ENCODE measurements at places on chromosomes 7 and 10. TPM values are rescaled to one million over a fixed set of nuclear protein-coding genes. Genes with fewer than 3 reads are reported as not detected.

- DNase-seq = no peak
Observed at GRCh38 chr10:8511026-8511425, 456.5 kb downstream of the GATA3 start.

- no peak for DNase-seq
Observed at GRCh38 chr7:40720416-40720815, 585.6 kb downstream of the SUGCT start.

DNA sequence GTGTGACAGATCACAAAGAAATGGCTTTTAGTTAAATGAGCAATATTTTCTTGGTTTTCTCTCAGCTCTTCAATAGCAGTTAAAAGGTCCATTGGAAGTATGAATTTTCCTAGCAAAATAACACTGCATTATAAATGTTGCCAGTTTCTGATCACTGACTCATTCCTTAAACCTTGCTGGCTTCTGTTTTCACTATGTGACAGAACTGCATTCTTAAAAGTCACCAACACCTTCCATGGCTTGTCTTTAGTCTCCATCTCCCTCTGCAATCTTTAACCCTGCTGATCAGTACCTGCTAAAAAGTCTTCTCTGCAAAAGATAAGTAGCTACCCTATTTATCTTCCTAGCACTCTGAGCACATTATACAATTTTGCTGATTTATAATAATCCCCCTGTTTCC lies 405.0 kb upstream of the LRRN3 start:
- DNase-seq = no peak

- no peak for DNase-seq
Observed at GRCh38 chr7:155066417-155066950, 3.6 kb upstream of the HTR5A start.

DNA sequence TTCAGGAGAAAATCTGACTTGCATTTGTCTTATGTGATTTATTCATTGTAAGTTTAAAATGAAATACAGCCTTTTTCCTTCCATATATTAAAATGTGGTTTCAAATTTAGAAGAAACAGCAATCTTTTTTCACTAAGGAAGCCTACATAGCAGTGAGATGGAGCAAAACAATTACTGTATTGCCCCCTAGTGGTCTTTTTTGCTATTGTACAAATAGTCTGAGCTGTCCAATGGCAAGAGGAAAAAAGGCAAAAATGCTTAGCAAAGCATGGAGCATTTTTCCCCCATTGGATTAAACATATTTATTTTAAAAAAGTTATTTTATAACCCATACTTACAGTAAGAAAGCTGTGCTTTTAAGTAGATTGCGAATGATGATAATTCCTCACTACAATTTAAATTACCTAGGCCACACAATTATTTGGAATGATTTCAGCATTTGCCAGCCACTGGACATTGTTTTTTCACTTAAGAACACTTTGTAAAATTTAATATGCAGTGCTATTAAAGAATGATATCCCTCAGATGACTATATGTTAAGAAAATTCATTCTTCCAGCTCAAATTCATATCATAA lies 119.5 kb downstream of the CPED1 start:
- DNase-seq = no peak

- DNase-seq = no peak
Observed at GRCh38 chr10:94316560-94316959, 46.2 kb downstream of the NOC3L start.

DNA sequence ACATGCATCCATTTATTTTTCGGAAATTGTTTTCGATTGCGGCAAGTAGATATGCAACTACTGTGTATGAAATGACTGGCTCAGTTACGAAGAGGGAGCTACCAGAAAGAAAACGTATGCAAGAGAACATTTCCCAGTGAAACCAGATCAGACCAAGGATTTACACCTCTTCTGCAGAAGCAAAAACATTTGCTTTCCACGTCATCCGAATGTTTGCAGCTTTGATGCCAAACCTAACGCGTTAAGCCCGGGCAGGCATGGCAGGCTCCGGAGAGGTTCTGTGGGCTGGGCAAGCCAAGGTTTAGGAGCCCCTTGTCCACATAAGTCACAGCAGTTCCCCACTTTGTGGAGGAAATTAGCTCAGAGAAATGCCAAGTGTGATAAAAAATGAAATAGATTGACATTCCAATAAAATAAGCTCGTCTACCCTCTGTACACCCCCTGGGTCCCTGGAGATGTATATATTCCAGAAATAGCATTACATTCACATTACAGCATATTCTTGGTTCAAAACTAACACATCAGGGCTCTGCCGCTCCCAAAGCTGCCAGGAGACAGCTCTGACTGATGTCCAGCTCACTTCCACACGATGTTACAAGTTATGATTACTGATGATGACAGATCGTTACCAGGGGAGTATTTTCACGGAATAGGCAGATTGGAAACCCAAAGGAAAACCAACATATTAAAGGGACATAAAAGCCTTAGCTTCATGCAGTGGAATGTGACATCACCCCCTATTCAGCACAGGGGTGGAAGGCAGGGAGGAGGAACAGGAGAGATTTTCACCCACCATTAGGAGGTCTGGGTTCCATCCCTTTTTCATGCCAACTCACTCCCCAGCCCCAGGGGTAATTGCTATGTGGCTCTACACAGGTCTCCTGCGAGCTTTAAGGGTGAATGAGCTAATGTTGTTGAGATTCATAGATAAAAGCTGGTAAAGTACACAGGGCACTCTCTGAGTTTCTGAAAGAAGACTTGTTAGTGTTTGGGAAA lies 81.5 kb downstream of the LYZL1 start:
- DNase-seq = no peak

GRCh38 chr7:2017481-2017891 lies 215.3 kb downstream of the MAD1L1 start:
- peak; percentile 8 for DNase-seq

GRCh38 chr10:77556990-77557601 lies 80.5 kb downstream of the KCNMA1 start:
- DNase-seq = no peak

- DNase-seq = no peak
Observed at GRCh38 chr7:102875700-102876295, 37.0 kb upstream of the LRRC17 start.

DNA sequence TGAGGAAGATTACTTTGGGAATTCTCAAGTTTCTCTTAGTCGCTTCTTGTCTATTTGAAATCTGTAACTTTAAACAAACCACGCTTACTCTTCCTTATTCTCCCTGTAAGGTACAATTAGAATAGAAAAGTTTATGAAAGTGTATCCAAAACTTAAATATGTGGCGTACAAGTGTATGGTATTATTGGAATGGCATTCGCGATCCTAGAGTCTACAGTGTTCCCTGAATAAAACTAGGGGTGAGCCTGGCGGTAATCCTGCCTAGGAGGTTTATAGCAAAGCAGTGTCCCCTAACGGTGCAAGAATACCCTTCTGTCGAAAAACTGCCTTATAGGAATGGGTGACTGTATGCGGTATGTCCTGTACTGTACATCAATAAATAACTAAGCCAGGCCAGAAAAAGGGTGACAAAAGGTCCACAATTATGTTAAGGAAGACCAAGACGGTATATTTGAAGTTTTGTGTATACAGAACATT lies 1.2 kb downstream of the TASOR2 start:
- DNase-seq = no peak

DNA sequence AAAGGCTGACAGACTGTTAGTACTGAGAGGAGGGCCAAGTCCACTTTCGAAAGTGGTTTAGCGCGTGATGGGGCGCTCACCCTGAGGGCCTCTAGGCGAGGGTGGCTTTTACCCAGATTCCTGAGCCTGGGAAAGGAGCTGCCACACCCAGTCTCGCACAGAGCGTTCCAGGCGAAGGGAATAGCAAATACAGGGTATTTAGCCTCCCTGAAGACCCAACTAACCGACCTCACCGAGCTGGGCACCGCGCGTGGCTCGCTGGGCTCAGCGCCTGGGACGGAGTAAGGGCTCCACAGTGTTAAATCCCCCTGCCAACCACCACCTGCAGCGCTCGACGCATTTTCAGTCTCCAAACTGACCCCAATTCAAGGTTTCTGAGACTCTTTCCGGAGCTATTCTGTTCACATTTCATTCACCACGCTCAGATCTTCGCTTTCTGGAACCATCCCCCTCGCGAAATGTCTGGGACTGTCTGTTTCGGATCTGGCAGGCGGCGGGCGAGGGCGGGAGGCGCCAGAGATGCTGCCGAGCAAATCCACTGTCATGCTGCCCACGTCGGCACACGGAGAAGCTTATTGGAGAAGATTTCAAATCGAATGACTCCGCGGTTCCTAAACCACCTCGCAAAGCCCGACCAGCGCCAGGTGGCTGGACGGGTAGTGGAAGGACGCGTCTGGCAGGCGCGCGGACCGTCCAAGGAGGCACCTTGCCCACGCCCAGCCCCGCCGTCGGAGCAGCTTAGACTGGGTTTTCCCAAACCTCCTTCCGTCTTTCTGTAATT lies 1.4 kb upstream of the OSBPL3 start:
- peak; percentile 72 for DNase-seq

DNA sequence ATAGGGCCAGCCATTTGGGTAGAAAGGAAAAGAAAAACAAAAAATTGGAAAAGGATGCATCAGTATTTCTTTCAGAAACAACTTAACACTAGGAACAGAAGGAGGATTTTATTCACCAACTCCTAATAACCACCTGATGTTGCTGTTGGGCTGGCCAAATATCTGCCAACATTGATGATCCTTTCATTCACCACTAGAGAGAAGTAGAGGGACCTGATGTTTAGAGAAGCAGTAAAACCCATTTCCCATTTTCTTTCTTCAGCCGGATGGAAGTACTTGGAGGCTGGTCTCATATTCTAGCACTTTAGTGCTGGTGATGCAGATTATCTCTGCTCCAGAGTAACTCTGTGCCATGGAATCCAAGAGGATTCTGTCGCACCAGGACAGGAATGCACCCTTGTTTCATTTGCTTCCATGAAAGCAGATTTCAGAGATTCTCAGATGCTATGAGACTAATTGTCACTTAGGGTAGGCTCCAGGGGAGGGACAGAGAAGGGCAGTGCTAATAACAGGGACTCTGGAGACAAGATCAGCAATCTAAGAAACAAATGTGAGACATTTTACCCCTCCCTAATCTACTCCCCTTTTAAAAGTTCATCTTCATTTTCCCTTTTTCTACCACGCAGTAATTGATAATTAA lies 3.1 kb downstream of the KLLN start:
- DNase-seq = no peak

DNA sequence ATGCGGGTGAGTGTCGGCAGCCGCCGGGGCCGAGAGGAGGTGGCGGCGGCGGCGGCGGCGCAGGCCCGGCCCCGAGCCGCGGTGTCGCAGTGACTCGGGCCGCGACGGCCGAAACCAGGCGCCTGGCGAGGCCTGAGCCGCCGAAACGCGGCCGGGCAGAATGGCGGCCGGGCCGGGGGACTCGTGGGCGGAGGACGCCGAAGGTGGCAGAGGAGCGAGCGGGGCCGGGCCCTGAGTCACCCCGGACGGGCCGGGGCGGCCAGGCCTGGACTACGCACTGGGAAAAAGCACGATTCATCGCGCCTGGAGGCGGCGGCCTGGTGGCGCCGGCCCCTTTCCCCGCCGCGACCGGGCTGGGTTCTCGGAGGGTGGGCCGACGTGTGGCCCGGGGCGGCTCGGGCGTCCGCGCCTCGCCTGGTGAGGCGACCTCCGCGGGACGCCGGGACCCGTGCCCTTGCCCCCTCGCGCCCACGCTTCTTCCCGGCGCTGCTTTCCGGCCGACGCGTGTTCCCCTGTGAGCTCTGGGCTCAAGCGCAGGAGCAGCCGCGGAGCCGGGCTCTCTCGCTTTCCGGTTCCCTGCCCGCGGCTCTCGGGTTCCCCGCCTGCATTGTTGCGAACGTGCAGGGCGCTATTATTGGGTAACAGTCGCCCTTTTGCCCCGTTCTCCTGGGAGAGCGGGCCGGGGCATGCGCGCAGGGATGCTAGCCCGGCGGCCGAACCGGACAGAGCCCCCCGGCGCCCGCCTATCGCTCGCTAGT lies 500 bp downstream of the CUL1 start:
- peak; percentile 76 for DNase-seq

DNA sequence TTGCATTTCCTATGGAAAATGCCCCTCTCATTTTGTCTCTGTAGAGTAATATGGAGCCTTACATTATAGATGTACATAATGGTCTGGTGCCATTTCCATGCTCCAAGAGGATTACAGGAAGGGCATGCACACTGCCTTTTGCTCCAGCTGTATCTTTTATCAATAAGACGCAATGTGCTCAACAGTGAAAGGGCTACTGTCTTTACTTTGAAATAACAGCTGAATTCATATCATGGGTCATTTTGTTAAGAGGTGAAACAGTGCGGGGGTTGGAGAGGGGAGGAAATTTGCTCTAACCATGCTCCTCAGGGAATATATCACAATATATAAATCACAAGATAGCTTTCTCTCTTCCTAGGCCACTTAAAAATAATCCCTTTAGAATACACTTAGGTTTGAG lies 77.7 kb downstream of the ICA1 start:
- no peak for DNase-seq

DNA sequence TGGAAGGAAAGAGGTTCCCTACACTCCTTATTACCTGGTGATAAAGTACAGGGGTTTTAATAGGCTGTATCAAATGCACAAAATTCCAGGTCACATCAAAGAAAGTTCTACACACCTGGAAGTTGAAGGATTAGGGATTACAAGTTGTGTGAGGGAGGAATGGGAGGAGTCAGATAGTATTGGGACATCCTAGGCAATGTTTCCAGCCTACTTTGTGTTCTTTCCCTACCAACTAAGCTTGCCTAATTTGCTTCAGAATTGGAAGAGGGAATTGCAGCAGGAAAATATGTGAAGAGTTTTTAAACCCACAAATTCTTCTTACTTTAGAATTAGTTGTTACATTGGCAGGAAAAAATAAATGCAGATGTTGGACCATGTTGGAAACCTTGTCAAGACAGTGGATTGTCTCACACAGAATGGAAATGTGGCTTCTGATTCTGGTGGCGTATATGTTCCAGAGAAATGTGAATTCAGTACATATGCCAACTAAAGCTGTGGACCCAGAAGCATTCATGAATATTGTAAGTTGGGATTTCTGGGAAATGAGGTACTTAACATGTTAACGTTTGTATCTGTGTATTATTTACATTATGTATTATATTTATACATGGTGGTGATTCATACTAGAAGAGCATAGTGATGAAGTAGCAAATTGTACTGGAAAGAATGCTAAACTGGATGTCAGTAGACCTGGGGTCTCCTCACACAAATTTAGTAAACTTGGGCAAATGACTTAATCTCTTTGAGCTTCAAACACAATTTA lies at the start of gene LIPM:
LIPM (plus strand) TSS at position 208 of the 763 bp plus-strand sequence; CDS start at position 375, 167 bp downstream.
- DNase-seq = no peak

DNA sequence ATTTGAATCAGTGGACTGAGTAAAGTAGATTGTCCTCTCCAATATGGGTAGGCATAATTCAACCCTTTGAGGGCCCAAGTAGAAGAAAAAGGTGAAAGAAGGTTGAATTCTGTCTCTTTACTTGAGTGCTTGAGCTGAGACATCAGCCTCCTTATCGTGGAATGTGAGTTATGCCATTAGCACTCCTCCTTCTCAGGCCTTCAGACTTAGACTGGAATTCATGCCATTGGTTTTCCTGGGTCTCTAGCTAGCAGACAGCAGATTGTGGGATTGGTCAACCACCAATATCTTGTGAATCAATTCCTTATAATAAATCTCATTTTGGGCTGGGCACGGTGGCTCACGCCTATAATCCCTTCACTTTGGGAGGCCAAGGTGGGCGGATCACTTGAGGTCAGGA lies 89.2 kb downstream of the CUL2 start:
- no peak for DNase-seq

Gene CDH23
- total RNA-seq = 1.8 TPM

Gene MACC1
- 16.0 TPM for total RNA-seq

Gene SORCS1
- 13.2 TPM for total RNA-seq

Gene CTBP2
- 109 TPM for total RNA-seq

Gene ANXA8L1
- total RNA-seq = not detected

Gene ABCC2
- total RNA-seq = 1.6 TPM

Gene STAG3
- total RNA-seq = 2.8 TPM

Gene KCNMA1
- total RNA-seq = 312 TPM

Gene SMKR1
- not detected for total RNA-seq

Gene TMEM26
- 0.75 TPM for total RNA-seq

Gene CPEB3
- 11.0 TPM for total RNA-seq

Gene TFR2
- 0.57 TPM for total RNA-seq

Gene PLCE1
- total RNA-seq = 68.9 TPM

Gene CLEC2L
- not detected for total RNA-seq
